ENCODE measurements at places on chromosomes 2 and 18. TPM values are rescaled to one million over a fixed set of nuclear protein-coding genes. Genes with fewer than 3 reads are reported as not detected.

GRCh38 chr2:160538559-160539355 lies 45.1 kb upstream of the RBMS1 start:
- no peak for DNase-seq

- no peak for DNase-seq
Measured at GRCh38 chr18:76351961-76352581, 143.0 kb downstream of the ZNF516 start.

DNA sequence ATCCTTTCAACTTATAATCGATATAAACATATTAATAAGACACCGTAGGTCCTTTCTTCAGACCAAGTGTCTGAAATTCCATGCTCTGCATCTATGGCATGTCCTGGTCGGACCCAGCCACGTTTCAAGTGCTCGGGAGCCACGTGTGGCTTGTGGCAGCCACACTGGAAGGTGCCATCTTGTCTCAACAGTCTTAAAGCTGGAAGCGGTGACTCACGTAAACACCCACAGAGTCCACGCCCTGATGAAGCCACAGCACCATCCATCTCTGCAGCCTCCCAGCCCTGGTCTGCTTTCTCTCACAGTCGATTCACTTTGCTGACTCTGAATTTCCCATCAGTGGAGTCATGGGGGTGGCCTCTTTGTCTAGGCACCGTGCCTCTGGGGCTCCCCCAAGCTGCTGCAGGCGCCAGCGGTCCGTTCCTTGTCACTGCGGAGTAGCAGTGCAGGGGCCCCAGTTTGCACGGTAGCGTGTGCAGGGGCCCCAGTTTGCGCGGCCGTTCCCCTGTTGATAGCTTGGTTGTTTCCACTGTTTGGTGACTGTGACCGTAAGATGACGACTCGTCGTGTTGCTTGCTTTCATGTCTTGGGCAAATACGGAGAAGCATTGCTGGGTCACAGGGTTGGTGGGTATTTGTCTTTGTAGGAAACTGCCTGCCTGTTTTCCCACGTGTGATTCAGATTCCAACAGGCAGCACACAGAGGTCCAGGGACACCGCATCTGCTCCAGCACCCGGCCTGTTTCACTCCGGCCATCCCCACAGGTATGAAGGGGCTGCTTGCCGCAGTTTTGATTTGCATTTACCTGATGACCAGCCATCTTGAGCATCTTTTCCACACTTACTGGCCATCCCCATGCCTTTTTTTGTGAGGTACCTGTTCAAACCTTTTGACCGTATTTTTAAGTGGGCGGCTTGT lies 240.3 kb downstream of the HDAC4 start:
- no peak for DNase-seq

- DNase-seq, result no peak
Measured at GRCh38 chr2:165586019-165586418, 116.5 kb downstream of the CSRNP3 start.

The WNT6 gene
- not detected for total RNA-seq

The RSAD2 gene
- total RNA-seq, result 1.0 TPM

The ARHGEF4 gene
- total RNA-seq, result 22.1 TPM

The LONRF2 gene
- total RNA-seq, result 5.2 TPM

The LRP1B gene
- total RNA-seq, result 1.5 TPM

Measured in neural crest cell (in vitro differentiated cells).